Suprapubic skin (tissue), 4 donors: ENCODE measurements at places on chromosomes 2 and 18. TPM values are rescaled to one million over a fixed set of nuclear protein-coding genes. Genes with fewer than 3 reads are reported as not detected.

Gene SMAD2
- 75.9 TPM for total RNA-seq

Gene ANKRD30B
- total RNA-seq = not detected

Gene CHRND
- total RNA-seq = not detected

Gene ZAP70
- total RNA-seq = 3.0 TPM

Gene ANKRD23
- total RNA-seq = 8.2 TPM

Gene RASGRP3
- 4.9 TPM for total RNA-seq
